ENCODE measurements at places on chromosomes 11 and 22.
A peak's percentile ranks its signal among the peaks of the same experiment; 100 is the strongest.

- DNase-seq, result no peak
Measured at GRCh38 chr22:27995801-27996528, 76.9 kb upstream of the PITPNB start.

DNA sequence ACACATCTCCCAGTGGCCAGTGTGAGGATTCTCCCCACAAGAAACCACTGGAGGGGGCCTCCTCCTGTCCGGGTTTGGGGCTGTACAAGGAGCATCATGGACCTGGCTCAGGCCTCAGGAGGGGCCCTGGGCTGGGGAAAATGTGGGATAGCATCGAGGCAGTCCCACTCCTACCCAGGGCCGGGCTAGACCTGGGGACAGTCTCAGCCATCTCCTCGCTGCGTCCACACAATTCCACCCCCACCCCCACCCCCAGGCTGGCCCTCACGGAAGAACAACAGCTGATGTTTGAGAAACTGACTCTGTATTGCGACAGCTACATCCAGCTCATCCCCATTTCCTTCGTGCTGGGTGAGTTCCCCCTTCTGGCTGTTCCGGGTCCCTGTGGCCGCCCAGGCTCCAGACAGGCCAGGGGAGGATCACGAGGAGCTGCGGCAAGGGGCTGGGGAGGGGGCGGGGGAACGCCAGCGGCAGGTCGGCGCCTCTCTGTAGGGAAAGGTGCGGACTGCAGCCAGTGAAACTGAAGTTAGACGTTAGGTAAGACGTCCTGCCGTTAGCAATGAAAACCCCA is 4.8 kb downstream of the BEST1 start:
- no peak for DNase-seq

DNA sequence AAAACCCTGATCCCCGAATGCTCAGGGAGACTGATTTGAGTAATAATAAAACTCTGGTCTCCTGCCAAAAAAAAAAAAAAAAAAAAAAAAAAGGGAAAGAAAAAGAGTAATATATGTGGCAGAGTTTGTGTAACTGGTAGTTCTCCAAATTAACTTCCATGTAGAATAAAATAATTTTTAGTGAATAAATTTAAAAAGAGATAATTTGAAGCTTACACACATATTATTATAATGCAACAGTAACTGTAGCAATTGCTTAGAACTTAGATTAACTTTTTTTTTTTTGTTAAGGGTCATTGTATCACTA is 11.0 kb upstream of the MRPL17 start:
- no peak for DNase-seq

GRCh38 chr11:103633819-103634590 is 402.4 kb upstream of the DDI1 start:
- DNase-seq, result no peak

DNA sequence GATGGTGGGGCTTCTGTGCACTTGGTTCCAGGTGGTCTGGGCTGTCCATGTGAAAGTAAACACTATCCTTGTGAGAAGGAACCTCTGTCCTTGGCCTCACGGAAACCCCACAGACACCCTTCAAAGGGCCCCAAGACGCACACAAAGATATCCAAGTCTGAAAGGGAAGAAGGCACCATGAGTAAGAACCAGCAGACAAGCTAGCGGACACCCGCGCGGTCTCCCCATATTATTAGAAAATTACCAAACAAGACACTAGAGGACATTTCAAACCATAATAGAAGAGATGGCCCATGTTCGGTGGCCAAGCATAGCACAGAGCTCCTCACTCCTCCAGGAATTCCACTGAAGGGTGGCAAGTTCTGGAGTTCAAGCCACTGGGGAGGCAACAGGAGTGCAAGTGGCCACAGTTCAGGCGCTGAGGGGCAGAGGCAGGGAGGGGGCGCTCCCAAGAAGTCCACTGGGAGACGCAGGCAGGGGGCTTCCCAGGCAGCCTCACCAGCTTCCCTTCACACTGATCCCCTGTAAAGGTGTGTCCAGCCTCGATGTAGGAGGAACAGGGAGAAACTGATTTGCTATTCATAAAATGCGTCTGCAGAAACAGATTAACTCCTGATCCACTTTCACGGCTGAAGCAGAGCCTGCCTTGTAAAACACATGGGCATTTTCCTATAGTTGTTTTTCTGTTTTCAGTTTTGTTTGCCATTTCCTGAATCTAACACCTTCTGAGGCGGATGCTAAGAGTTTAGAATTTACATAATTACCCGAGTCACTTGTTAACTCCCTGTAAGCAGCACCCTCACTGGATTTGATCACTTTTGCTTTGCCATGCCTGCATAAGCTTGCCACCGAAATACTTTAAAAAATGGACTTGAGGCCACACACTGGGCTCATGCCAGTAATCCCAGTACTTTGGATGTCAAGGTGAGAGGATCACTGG is 9.1 kb upstream of the PPARA start:
- no peak for DNase-seq

DNA sequence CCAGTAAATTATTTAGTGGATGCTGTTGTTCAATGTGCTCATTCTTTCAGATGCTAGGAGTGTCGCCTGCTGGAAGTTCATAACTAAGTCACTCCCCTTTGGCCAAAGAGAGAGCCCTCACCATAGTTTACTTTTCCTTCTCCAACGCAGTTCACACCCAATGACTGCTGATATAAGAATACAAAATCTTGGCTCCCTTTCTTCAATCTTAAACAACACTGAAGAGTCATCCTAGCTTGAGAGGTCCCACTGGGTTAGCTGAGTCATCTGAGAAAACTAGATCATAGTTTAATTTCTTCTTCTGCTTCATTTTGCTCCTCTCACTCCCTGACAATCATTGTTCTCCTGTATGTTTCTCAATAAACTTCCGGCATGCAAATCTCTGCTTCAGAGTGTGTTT is 5.4 kb upstream of the OR52L1 start:
- DNase-seq, result no peak

DNA sequence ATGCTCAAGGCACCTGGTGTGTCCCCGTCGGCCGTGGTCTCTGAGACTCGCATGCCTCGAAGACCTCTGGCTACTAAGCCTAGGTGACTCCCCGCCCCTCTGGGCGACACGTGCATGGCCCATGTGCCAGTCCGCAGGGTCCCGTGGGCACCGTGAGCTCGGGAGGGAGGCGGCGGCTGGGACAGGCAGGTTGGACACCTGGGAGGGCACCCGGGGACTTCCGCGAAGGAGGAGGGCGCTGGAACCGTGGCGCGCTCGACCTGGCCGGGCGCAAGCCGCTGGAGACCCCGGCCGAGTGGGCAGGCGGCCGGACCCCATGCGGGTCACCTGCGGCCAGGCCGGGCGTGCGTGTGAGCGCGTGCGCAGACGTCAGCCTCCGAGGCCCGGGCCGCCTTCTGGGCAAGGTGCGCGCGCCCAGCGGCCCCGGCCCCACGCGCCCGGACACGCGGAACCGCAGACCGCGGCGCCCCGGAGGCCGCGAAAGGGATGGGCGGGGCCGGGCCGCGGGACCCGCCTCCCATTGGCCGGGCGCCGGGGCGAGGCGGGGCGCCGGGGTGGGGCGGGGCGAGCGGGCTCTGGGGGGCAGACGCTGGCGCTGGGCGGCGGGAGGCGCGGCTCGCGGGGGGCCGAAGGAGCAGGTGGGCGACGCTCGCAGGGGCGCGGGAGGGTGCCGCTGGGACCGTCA is 579 bp upstream of the RASD2 start:
- peak; percentile 66 for DNase-seq

DNA sequence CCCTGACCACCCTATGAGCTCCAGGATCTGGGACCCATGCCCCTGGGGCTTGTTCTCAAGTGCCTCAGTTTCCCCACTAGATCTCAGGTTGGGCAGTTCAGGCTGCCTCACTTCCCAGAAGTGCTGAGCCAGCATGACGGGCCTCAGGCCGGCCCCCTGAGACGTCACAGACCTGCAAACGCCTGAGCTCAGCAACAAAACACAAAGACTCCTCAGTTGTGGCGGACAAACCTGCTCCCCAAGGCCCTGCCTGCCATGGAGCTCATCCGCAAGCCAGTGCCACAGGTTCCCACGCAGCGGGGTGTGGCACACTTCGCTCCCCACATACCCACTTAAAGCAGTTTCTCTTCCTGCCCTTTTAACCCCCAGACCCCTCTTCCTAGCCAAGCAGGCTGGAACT is 45.2 kb downstream of the NECTIN1 start:
- DNase-seq, result no peak

DNA sequence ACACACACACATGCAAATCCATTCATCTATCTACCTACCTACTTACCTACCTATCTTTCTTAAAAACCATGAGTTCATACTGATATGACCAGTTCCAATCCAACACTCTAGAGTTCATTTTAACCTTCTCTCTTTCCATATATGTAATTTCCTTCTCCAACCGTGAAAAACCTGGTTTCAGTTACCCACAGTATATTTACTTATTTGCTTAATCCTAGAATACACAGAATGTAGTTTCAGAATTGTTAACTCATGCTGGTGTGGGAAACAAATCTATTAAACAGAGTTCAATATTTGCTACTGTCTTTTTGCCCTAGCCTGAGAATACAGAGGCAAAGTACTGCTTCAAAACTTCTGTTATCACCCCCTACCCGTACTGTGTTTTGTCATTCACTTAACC is 101.3 kb downstream of the RRM1 start:
- no peak for DNase-seq

DNA sequence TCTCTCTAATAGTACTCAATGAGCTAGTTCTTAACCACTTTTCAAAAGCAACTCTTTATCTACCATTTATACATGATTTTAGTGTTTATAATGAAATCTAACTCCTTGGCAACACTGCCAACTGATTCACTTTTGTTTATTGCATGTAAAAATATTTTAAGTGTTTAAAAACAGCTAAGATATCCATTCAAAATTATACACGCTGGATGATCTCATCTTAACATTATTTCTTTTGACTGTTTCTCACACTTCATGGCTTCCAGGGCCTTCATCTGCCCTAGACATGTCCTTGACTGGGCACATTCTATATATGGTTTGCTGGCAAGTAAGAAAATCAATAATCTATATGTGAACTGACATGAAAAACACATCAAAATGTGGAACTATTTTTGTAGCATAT is 414.6 kb upstream of the LUZP2 start:
- DNase-seq, result no peak

GRCh38 chr22:20641198-20641892 is 132.6 kb upstream of the SERPIND1 start:
- DNase-seq, result no peak

GRCh38 chr11:72972496-72973128 is 158.4 kb downstream of the ATG16L2 start:
- no peak for DNase-seq

DNA sequence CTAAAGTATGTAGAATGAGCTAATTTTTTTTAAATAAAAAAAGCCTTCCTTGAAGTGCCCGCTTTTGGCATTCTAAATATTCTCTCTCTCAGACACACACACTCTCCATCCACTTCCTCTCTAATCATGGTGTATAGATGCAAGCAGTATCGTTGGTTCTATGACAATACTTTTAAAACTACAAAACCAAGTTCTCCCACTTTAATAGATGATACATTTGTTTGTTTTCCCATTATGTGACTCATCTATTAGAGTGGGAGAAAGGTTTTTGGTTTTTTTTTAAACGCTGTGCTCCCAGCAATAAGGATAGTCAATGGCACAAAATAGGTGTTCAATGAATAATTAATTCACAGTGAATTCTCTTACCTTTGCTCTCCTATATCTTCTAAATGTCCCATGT is 44.6 kb downstream of the FZD4 start:
- DNase-seq, result no peak

DNA sequence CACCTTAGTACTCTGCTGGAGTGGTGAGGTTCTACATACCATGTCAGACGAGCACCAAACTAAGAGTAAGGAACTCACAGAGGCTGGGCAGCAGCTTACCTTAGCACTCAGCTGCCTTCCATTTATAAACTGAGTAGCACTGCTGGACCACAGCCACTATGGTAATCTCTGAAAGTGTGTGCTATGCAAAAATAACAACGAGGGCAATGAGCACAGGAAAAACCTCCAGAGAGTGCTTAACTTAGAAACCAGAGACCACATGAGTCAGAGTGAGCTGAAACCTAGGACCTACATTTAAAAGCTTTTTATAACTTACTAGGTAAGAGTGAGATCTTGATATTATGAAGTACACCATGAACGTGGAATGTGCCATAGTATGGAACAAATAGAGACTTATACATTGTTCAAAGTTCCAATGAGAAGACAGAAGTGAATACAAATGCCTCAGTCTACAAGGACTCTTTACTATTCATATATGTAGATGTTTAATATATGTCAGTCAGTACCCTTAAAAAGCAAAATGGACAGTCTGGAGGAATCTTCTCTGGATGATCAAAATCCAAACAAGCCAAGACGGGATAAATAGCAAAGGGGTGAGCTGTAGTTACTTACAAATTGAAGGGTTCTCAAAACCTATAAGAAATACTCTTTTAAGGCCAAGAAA is 17.2 kb upstream of the CD59 start:
- DNase-seq, result no peak

DNA sequence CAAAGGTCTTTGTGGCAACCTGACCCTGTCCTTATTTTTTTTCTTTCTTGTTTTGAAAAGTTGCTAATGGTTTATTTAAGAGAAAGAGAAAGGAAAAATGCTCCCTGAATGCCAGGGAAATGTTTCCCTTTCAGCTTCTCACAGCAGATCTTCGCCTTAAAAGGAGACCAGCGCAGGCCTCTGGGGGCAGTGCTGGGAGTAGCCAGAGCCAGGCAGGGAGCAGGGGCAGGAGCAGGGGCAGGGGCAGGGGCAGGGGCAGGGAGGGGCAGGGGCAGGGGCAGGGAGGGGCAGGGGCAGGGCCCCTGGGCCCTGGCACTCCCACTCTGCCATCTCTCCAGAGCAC is 5.1 kb downstream of the MOB2 start:
- no peak for DNase-seq

DNA sequence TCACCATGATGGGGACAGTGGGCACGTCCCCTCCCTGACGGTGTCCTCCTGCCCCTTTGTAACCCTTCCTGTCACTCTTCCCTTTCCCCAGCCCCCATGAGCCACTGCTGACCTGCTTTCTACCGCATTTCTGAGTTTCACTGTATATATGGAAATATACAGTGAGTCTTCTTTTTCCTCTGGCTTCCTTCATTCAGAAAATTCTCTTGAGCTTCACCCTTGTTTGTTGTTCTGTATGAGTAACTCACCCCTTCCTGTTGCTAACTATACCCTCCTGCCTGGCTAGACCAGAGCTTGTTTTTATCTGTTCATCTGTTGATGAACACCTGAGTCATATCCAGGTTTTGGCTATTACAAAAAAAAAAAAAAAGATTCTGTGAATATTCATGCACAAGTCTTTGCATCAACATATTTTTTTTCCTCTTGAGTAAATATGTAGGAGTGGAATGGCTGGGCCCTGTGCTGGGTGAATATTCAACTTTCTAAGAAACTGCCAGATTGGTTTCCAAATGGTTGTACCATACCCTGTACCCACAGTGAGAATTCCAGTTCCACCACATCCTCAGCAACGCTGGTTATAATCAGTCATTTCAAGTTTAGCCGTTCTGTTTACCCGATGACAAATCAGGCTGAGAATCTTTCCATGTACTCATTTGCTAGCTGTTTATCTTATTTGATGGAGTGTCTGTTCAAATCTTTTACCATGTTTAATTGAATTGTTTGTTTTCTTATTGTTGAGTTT is 62.0 kb downstream of the IGF2 start:
- peak; percentile 31 for DNase-seq

- no peak for DNase-seq
Measured at GRCh38 chr22:19841641-19842392, 12.9 kb downstream of the GNB1L start.

- DNase-seq, result no peak
Measured at GRCh38 chr22:41911001-41911611, 3.8 kb downstream of the SHISA8 start.

Measured in activated T-cell treated with anti-CD3 and anti-CD28 coated beads for 48 hours (primary cell).